ENCODE measurements at places on chromosomes 13 and 19.

- DNase-seq, result no peak
These were observed 60.5 kb downstream of the ZMYM2 start for GRCh38 chr13:20019043-20019442.

DNA sequence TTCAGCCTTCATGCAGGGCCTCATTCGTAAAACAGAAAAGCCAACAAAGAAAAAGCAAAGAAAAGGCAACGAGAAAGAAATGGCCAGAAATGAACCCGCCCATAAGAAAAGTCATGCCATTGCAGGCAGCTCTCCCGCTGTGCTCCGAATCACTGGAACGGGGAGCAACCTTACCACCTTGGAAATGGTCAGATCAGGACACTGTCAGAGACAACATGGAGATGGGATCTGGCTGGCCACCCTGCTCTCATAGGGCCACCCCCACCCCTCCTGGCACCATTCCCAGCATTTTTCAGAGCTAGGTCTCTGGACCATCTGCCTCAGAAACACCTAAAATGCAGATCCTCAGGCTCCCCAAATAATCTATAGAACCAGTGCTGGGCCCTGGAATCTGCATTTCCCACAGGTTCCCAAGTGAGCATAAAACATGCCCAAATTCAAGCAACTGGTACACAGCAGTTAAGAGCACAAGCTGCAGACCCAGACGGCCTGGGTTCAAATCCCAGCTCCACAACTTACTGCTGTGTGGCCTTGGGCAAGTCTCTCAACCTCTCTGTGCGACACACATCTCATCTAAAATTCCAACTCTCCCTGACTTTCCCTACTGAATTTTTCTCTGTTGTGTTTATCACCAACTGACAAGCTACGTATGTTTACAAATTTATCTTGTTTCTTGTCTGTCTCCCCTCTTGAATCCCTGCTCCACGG is 151.6 kb downstream of the IER2 start:
- DNase-seq, result no peak

DNA sequence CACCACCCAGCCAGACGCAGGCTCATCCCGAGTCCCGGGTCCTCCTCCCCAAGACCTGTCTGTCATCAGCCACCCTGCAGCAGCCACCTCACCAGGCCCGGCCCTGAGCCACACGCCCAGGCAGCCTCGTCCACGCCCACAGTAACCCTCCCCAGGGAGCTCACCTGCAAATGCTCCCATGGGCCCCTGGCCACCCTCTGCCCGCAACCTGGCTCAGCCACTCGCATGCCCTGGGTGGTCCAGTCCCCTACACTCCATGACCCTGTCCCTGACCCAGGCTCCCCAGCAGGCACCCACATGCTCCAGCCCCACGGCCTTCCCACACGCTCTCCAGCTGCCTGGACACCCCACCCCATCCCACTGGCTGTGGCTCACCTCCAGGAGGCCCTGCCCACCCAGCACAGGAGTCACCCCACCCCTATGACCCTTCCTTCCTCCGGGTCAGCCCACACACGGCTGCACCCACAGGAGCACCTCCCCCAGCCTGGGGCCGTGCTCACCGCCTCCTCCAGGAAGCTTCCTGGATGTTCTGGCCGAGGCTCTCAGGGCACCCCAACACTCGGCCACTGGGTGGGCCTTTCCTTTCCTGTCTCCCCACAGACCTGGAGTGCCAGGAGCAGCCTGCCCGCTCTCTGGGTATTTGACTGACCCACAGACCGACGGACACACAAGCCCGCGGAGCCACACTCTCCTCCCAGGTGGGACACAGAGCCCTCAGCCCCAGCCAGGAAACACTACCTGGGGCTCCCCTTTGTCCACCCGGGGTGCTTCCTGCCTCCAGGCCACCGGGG is 3.6 kb downstream of the TMEM259 start:
- no peak for DNase-seq

- no peak for DNase-seq
These were observed 184.4 kb downstream of the NALCN start for GRCh38 chr13:101231751-101232428.

DNA sequence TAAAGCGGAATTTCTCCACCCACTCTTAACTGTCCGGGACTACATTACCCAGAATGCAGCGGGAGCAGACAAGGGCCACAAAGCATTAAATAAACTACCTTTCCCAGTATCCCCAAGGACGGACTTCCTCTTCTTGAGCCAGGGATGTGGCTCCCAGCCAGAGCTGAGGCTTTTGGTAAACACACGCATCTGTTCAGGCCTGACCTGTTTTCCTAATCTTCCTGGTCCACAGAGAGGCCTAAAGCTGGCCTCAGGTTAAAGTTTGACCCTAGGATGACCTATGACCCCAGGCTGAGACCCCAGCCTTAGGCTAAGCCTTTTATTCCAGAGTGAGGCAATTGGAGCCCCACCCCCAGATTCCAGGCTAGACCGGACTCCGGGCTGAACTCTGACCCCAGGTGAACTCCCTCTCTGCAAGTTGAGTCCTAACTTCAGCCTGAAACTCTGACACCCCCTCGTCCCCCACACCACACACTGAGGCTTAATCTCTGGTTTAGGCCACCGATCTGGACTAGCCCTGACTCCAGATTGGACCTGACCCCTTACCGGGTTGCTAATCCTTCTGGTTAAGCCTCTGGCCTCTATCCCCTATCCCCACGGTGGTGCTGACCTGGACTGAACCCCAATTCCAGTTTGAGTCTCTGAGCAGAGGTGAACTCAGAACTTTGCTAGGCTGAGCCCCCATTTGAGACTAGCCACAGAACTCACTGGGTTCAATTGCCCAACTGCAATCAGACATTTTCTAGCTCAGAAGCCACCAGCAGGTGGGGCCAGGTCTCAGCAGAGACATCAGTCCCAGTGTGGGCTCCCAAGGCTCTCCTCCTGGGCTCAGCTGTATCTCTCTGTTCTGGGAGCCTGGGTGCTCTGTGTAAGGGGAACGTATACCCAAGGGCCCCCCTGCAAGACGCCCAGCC is 750 bp upstream of the GPR108 start:
- peak; percentile 90 for DNase-seq

DNA sequence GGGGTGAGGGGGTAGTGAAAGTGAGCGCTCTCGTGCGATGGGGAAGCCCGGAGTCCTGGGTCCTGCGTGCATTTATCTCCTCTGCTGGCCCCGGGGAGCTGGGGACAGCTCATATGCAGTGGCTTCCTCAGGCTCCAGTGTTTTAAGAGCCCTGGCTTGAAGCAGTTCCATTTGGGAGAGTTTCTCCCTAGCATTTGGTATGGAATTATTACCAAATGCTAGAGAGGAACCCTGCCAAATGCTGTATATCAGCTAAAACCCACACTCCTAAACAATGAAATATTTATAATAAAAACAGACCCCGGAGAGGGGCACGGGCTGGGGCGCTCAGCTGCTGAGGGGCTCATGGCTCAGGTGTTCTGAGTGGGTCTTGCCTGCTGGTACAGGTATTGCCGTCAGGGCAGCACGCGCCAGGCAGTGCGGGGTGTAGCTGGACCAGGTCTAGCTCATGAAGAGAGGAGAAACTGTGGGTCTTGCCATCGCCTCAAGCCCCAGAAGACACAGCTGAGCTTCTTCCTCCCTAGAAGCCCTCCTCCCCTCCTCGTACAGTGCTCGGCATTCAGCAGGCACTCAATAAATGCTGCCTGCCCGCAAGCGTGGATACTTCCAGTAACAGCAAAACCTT is 163.6 kb upstream of the ZNF536 start:
- DNase-seq, result no peak

- DNase-seq, result no peak
These were observed 19.5 kb downstream of the N4BP2L1 start for GRCh38 chr13:32408296-32409000.

GRCh38 chr19:10748927-10749434 is 31.1 kb downstream of the DNM2 start:
- no peak for DNase-seq

All from DND-41 (cell line).